Stimulated activated CD4-positive, alpha-beta T cell treated with anti-CD3 and anti-CD28 coated beads, TNF-alpha, amount 100 ng/mL, for 24 hours (primary cell): ENCODE measurements at places on chromosomes 3 and 15.

DNA sequence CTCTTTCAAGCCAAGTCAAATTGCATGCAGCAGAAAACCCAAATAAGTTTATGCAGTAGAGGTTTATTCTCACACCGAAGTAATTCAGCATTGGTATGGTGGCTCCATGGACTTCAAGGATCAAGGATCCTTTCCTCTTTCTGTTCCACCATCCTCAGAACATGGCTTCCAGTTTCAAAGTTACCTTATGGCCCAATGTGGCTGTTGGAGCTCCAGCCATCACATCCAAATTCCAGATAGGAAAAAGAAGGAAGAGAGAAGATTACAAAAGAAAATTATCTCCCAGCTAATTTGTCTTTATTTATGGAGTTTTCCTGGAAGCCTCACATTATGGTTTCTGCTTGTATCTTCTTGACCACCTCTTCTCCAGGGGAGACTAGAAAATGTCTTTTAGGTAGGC is 282.5 kb upstream of the CTDSPL start:
- DNase-seq, result no peak

GRCh38 chr15:96047255-96047931 is 283.1 kb upstream of the NR2F2 start:
- no peak for DNase-seq

DNA sequence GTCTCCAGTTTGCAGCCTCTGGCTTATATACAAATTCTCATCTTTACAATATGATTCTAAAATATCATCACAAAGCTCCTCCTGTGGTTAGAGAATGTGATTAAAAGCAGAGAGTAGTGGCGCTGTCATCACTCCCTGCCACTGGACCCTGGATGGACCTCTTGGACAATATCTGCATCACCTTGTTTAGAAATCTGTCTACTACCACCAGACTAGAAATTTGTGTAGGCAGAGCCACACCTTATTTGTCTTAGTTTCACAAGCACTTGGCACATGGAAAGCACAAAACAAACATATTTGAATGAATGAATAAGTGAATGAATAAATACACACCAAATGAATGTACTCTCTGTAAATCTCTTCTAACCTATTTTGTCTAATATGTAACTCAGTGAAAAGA is 68.1 kb downstream of the IMPG2 start:
- no peak for DNase-seq

GRCh38 chr3:186828340-186828739 is 14.2 kb upstream of the ADIPOQ start:
- DNase-seq, result no peak

- peak; percentile 59 for DNase-seq
Measured at GRCh38 chr15:99925661-99926461, 192.6 kb upstream of the LYSMD4 start.

DNA sequence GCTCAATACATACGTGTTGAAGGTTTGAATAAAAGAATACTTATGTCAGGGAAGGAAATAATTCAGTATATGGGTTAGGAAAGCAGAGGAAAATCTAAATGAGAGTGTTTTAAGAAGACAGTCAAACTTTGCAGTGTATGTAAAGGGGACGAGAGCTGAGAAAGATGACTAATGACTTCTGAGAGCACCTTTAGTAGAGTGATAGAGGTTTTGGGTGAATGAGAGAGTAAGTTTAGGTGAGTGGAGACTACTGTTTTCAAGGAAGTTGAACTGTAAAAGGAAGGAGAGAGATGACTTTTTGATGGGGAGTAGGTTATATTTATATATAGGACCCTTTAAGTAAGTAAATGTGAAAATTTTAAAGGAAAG is 9.4 kb downstream of the TBC1D23 start:
- no peak for DNase-seq

DNA sequence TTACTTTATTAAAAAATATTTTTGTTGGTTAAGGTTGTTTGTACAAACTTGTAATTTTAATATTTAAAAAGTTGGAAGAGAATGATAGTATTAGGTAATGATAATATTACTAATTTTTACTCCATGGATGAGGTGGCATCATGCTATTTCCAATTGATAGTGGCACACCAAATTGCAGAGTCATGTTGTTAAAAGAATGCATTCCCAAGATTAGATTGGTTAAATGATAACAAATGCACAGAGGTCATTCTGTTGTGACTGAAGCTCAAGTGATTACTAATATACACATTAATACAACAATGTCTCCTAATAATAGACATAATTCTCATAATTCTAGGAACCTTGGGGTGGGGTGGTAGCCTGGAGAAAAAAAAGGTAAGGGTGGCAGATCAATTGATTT is 73.2 kb upstream of the ZBED2 start:
- DNase-seq, result no peak

DNA sequence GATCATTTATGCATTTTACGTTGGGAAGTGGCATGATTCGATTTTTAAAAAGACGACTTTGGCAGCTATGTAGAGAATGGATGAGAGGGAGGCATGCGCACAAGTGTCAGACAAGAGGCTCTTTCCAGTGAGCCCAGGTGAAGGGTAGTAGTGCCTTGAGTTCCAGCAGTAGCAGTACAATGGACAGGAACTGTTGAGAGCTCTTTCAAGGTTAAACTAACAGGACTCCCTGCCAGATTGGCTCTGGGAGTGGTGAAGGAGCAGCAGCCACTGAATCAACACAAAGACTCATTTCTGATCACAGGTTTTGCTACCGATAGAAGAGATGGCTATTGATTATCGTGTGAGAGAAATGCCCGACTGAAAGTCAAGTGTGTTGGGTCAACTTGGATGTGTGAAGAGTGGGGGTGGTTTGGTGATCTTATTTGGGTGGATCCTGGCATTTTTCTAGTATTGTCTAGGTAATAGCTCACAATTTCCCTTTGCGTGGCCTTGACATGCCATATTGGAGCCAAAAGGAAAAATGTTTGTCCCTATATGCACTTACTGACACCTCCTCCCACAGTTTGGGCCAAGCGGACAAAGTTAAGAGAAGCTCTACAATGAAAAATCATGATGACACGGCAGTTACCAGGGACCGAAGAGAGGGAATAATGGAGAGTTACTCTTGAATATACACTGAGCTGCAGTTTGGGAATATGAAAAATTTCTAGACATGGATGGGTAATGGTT is 81.6 kb upstream of the MDFIC2 start:
- DNase-seq, result no peak

- no peak for DNase-seq
Measured at GRCh38 chr15:57313134-57313483, 63.2 kb upstream of the CGNL1 start.

- no peak for DNase-seq
Measured at GRCh38 chr3:11197484-11197883, 43.2 kb downstream of the HRH1 start.
